ENCODE measurements at places on chromosomes 7 and 10. TPM values are rescaled to one million over a fixed set of nuclear protein-coding genes. Genes with fewer than 3 reads are reported as not detected.

The HKDC1 gene
- total RNA-seq: 11.8 TPM

The SSC4D gene
- 1.4 TPM for total RNA-seq

The CBX3 gene
- total RNA-seq: 218 TPM

The ICA1 gene
- total RNA-seq: 1.5 TPM

The CUEDC2 gene
- total RNA-seq: 61.8 TPM

The BEND7 gene
- total RNA-seq: 10.6 TPM

The CYP2C8 gene
- not detected for total RNA-seq

The ITIH5 gene
- 0.20 TPM for total RNA-seq

The SDK1 gene
- total RNA-seq: 0.37 TPM

The MUC3A gene
- total RNA-seq: 23.7 TPM

The PPP1R17 gene
- total RNA-seq: not detected

The CCDC3 gene
- total RNA-seq: 0.93 TPM

The ZP3 gene
- total RNA-seq: 14.0 TPM

All from A549 treated with Hydrocortisone at 1 μM for 4 hours (cell line).